ENCODE measurements at places on chromosomes 5 and 9.

- H3K27me3 ChIP-seq: no peaks in the 10 kb centered on the region
- no peak overlapping the region for H3K4me3 ChIP-seq
- no peak for DNase-seq
- no peak overlapping the region for H3K27ac ChIP-seq
- no peaks in the 10 kb centered on the region for H3K4me1 ChIP-seq
Measured at GRCh38 chr9:88681434-88681833, 146.5 kb downstream of the NXNL2 start.

DNA sequence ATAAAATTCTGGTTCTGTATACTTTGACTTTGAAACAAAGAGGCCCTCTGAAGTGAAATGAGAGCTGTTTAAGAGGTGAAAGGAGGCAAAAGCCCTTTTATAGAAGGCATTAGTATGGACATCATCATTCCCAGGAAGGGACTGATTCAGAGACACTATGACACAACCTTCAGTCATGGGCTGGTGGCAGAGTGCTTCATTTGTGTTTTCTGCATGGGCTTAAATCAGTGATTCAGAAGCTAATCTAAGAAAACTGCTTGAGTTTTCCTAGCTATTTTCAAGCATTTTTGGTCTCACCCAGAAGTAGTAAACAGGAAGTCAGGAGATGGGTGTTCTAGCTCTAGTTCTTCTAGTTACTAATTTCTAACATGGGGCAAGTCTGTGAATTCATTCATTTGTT, 288.9 kb downstream of the TRPM3 start:
- no peaks in the 10 kb centered on the region for H3K4me1 ChIP-seq
- no peak overlapping the region for H3K27ac ChIP-seq
- no peak overlapping the region for H3K4me3 ChIP-seq
- DNase-seq: no peak
- no peaks in the 10 kb centered on the region for H3K27me3 ChIP-seq
- H3K36me3 ChIP-seq: no peaks in the 10 kb centered on the region

- H3K4me1 ChIP-seq: peaks cover 11% of the 10 kb centered on the region
- no peak overlapping the region for H3K27ac ChIP-seq
- DNase-seq: no peak
- H3K27me3 ChIP-seq: no peaks in the 10 kb centered on the region
Measured at GRCh38 chr9:95315108-95315746, 2.3 kb downstream of the FANCC start.

- H3K4me3 ChIP-seq: no peak overlapping the region
- peaks cover 15% of the 10 kb centered on the region for H3K36me3 ChIP-seq
- H3K27me3 ChIP-seq: no peaks in the 10 kb centered on the region
Measured at GRCh38 chr5:176918613-176919012, 19.5 kb upstream of the HK3 start.

GRCh38 chr9:105127863-105128220, 116.6 kb upstream of the SLC44A1 start:
- H3K36me3 ChIP-seq: no peaks in the 10 kb centered on the region
- H3K27ac ChIP-seq: peak overlapping the region; percentile 44
- H3K4me1 ChIP-seq: peaks cover 14% of the 10 kb centered on the region
- H3K27me3 ChIP-seq: no peaks in the 10 kb centered on the region

DNA sequence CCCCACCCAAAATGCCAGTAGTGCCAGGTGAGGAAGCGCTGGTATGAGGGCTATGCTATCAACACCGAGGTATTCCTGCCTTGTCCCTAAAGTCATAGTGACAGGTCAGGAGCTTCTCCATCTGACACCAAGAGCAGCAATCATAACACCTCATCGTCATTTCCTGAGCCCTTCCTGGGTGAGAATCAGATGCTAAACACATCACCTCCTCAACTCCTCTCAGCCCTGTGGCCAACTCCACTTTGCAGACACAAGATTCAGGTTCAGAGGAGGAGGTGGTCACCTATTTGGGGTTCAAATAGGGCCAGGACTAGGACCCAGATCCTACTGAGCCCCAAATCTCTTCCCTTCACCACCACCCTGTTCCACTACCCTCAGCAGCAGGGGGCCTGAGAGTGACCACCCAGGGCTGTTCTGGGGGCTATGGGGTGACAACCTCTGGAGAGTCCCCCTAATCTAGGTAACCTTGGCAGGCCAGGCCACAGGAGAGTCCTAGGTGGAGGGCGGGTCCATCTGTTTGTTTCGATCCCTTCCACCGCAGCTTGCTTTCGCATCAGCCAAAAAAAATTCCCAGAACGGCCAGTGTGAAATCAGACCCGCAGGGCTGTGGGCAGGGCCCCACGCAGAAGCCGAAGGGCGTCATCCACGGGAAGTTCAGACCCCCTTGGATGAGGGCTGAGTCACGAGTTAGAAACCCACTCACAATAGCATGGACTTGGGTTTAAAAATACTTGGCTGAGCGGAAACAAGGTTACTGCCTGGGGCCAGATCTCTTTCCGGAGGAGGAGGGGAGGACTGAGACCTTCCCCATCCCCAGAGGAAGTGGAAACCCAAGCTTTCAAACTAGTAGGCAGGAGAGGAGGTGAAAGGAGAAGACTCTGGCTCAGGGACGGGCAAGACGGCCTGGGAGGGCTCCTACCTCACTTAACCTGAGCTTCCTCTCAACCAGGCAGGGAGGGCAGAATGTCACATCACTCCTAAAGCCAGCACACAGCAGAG, 8.7 kb downstream of the STK10 start:
- H3K27ac ChIP-seq: peak overlapping the region; percentile 86
- H3K4me1 ChIP-seq: peaks cover 69% of the 10 kb centered on the region
- DNase-seq: peak; percentile 57
- H3K4me3 ChIP-seq: no peak overlapping the region
- H3K36me3 ChIP-seq: no peaks in the 10 kb centered on the region
- no peaks in the 10 kb centered on the region for H3K27me3 ChIP-seq

- no peaks in the 10 kb centered on the region for H3K36me3 ChIP-seq
- H3K4me1 ChIP-seq: no peaks in the 10 kb centered on the region
- no peaks in the 10 kb centered on the region for H3K27me3 ChIP-seq
- H3K4me3 ChIP-seq: no peak overlapping the region
Measured at GRCh38 chr5:5078009-5078897, 61.9 kb upstream of the ADAMTS16 start.

- H3K27me3 ChIP-seq: no peaks in the 10 kb centered on the region
- no peaks in the 10 kb centered on the region for H3K4me1 ChIP-seq
- H3K36me3 ChIP-seq: no peaks in the 10 kb centered on the region
Measured at GRCh38 chr9:99336531-99336930, 114.4 kb downstream of the SEC61B start.

DNA sequence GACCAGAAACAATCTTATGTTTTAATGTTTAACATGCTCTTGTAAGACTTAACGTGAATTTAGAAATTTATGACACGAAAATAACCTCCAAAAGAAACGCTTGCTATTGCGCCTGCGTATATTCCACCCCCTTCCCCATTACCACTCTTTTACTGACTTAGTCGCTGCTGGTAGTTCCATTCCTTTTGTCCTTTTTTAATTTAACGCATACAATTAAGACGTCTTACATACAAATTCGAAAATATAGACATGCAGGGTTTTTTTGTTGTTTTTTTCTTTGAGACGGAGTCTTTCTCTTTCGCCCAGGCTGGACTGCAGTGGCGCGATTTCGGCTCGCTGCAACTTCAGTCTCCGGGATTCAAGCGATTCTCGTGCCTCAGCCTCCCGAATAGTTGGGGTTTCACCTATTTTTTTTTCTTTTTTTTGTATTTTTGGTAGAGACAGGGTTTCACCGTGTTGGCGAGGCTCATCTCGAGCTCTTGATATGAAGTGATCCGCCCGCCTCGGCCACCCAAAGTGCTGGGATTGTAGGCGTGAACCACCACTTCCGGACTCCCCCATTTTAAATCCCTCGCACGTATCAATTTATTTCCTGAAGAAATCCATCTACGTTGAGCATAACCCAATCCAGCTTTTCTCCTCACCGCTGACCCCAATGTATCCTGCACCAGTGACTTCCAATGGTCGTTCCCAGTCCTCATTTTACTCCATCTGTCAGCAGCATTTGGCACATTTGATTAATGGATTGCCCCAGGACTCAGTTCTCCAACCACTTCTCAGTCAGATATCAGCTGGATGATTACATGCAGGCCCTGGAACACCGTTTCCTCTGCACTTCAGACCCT, 684 bp upstream of the MED7 start:
- peak overlapping the region; percentile 89 for H3K27ac ChIP-seq
- no peaks in the 10 kb centered on the region for H3K27me3 ChIP-seq
- H3K4me1 ChIP-seq: peaks cover 18% of the 10 kb centered on the region
- peaks cover 9% of the 10 kb centered on the region for H3K36me3 ChIP-seq

DNA sequence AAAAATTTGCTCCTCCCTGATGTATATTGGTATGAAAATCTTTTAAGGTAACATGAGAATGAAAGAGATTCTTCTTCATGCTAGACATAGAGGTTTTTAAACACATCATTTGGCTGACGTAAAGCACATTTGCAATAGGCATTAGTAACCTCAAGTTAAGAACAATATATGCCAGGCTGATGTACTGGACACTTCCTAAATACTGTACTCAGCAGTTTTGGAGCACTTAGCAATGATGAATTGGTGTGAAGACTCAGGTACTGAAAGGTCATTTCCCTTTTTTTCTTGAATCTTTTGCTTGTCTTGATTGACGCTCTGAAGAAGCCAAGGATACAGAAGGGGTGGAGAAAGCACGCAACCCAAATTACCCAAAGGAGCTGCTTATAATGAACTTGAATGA, 322.5 kb downstream of the PDE4D start:
- H3K27me3 ChIP-seq: no peaks in the 10 kb centered on the region
- no peak overlapping the region for H3K27ac ChIP-seq
- H3K4me1 ChIP-seq: no peaks in the 10 kb centered on the region
- H3K4me3 ChIP-seq: no peak overlapping the region
- no peaks in the 10 kb centered on the region for H3K36me3 ChIP-seq
- no peak for DNase-seq

DNA sequence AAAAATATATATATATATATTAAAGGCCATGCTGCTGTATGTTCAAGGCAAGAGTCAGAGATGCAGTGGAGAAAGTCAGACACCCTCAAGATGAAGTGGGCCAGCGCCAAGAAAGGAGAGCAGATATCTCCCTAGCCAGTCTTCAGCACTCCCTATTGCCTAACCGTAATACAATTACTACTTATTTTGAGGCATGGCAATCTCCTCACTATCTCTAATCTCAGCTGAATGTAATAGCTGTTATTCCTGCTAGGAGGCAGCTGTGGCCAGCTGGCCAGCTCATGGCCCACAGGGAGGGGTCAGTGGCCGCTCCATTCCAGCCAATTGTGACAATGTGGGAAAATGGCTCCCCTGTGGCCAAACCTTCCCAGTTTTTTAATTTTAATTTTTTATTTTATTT, 87.5 kb upstream of the FBXW11 start:
- no peaks in the 10 kb centered on the region for H3K27me3 ChIP-seq
- no peaks in the 10 kb centered on the region for H3K4me1 ChIP-seq
- peaks cover 63% of the 10 kb centered on the region for H3K36me3 ChIP-seq
- H3K4me3 ChIP-seq: no peak overlapping the region

GRCh38 chr5:15069407-15069905, 197.9 kb upstream of the ANKH start:
- no peak for DNase-seq
- H3K36me3 ChIP-seq: no peaks in the 10 kb centered on the region
- no peaks in the 10 kb centered on the region for H3K27me3 ChIP-seq
- no peaks in the 10 kb centered on the region for H3K4me1 ChIP-seq
- H3K27ac ChIP-seq: no peak overlapping the region

DNA sequence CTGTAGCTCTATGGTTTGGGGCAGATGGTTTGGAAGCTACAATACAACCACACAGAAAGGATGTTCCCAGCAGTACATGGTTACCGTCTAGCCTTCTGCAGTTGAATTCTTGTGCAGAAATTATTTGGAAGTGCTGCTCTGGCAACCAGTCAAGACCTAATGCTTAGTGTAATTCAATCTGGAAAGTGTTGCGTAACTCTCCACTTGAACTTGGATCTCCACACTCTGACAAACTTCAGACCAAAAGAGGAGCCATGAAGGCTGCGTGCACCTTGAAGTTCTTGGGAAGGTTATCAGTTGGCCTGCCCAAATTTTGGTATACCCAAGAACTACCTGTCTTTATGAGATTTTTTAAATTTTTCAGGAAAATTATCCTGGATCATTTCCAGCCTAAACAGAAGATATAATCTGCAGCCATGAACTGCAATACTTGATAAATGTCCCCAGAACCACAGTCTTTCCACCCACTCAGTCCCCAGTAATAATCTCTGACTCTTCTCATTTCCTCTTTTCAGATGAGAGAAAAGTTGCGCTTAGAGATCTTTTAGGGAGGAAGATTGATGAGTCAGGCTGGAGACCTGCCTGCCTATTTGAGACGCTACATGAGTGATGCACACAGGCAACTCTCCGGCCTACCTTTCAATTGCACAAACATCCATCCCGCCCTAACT, 159.9 kb downstream of the FANCC start:
- H3K4me3 ChIP-seq: no peak overlapping the region
- H3K36me3 ChIP-seq: no peaks in the 10 kb centered on the region
- H3K27ac ChIP-seq: no peak overlapping the region

DNA sequence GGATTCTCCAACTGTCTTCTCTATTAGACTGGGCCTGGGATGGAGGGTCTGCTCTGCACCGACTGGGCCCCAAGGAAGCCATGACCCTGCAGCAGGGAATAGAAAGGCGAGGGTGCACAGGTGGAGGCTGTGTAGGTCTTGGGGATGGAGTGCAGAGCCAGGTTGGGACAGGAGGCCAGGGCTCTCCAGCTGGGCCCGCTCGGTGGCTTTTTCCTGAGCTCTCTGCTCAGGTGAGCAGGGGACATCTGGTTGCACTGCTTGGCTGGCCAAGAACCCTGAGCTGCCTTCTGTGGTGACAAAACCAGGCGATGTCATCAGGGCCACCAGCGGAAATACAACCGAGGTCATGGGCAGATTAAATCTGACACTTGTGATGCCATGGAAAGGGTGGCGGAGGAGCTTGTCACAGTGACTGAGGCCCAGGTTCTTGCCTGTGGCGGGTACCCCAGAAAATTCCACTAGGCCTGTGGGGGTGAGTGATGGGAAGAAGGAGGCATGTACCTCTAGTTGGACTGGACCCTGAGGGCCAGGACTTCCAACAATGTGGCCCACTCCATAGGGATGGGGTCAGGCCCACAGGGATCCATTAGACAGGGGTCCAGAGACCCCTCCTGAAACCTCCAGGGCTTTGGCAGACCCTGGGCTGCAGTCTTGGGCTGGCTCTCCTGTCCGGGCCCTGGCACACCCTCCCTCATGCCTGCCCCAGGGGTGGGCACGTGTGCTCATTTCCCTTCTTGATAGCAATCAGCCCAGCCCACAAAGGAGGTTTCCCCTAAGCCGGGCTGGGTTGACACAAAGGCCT, 4.4 kb upstream of the IL3 start:
- no peaks in the 10 kb centered on the region for H3K4me1 ChIP-seq
- H3K36me3 ChIP-seq: no peaks in the 10 kb centered on the region
- H3K4me3 ChIP-seq: no peak overlapping the region
- H3K27ac ChIP-seq: no peak overlapping the region
- no peak for DNase-seq
- H3K27me3 ChIP-seq: no peaks in the 10 kb centered on the region

GRCh38 chr9:85040146-85040545, 370.6 kb downstream of the NTRK2 start:
- H3K27ac ChIP-seq: no peak overlapping the region
- H3K27me3 ChIP-seq: no peaks in the 10 kb centered on the region
- H3K4me3 ChIP-seq: no peak overlapping the region
- H3K4me1 ChIP-seq: no peaks in the 10 kb centered on the region
- no peaks in the 10 kb centered on the region for H3K36me3 ChIP-seq
